ENCODE measurements at places on chromosomes 13 and 19.

GRCh38 chr19:38697197-38697596 lies 47.1 kb downstream of the CAPN12 start:
- no peak for DNase-seq

GRCh38 chr13:88866195-88866594 lies 1195.0 kb downstream of the SLITRK5 start:
- no peak for DNase-seq

DNA sequence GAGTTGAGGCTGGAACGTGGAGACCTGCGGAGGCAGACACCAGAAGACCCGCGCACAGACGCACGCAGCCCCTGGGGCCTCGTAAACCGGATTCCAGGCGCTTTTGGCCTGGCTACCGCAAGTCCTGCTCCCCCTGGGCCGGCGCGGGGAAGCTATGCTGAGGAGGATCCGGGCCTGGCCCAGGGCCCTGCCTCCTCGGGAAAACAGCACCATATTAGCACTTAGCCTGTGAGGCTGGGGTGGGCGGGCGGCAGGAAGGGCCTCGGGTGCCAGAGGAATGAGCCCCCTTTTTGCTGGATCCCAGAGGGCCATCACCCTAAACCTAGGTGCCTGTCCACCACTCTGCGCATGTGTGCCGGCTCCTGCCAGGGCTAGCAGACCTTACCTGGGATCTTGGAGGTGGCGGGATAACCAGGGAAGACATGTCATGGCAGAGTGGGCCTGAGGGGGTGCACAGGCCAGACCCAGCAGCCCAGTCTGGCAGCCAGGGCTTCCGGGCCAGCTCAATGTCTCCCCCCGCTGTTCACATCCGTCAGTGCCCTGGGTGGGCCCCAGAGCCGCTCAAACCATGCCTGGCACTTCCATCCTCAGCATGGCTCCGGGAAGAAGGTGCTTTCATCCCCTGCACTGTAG lies 7.3 kb downstream of the ELOF1 start:
- no peak for DNase-seq

GRCh38 chr13:93687261-93687660 lies 460.7 kb downstream of the GPC6 start:
- DNase-seq, result no peak

DNA sequence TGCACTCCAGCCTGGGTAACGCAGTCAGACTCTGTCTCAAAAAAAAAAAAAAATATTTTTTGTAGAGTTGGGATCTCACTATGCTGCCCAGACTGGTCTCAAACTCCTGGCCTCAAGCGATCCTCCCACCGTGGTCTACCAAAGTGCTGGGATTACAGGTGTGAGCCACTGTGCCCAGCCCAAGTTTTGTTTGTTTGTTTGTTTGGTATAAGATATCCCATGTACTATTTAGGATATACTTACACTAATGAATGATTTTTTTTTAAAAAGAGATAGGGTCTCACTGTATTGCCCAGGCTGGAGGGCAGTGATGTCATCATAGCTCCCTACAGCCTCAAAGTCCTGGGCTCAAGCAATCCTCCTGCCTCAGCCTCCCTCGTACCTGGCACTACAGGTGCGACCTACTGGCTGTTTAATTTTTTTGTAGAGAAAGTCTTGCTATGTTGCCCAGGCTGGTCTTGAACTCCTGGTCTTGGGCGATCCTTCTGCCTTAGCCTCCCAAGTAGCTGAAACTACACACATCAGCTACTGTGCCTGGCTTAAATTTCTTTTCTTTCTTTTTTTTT lies 24.0 kb downstream of the TLE6 start:
- no peak for DNase-seq

- DNase-seq, result no peak
Observed at GRCh38 chr13:102915393-102915930, 69.6 kb downstream of the ERCC5 start.

- DNase-seq, result no peak
Observed at GRCh38 chr13:113584870-113585671, 518 bp downstream of the TFDP1 start.

- no peak for DNase-seq
Observed at GRCh38 chr19:46958532-46958931, 61.1 kb upstream of the NPAS1 start.

DNA sequence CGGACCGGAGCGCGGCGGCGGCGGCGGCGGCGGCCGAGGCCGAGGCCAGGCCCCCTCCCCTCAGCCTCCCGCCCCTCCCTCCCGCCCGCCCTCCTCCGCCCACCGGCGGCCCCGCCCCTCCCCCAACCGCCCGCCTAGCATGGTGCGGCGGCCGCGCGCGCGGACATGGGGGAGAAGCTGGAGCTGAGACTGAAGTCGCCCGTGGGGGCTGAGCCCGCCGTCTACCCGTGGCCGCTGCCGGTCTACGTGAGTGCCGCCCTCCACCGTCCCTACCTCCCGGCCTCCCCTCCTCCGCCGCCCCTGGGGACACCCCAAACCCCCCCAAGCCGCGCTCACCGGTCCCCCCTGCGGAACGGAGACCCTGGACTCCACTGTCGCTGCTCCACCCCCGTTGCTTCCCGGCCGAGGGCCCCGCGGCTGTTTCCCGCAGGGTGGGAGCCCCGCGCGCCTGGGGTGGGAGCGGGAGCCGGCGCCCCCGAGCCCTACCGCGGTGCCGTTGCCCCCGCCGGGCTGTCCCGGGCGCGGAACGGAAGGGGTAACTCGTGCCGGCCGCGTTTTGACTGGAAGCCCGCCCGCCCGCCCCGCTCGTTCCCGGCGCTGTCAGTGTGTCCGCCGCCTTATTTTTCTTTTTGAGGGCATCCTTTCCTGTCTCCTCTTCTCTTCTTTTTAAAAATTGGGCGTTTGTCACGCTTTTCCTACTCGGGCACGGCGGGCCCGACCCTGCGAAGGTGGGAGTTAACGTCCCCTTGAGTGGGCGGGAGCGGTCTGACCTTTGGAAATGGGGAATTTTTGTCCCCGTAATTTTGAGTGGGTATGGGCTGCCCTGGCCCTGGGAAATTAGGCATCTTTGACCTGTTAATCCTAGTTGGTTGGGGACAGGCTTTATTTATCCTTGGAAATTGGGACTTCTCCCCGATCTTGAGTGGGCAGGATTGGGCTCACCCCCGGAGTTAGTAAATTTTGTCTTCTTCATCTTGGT lies 576 bp downstream of the DOT1L start:
- no peak for DNase-seq

GRCh38 chr19:16202320-16203255 lies 4.9 kb downstream of the AP1M1 start:
- DNase-seq, result no peak

DNA sequence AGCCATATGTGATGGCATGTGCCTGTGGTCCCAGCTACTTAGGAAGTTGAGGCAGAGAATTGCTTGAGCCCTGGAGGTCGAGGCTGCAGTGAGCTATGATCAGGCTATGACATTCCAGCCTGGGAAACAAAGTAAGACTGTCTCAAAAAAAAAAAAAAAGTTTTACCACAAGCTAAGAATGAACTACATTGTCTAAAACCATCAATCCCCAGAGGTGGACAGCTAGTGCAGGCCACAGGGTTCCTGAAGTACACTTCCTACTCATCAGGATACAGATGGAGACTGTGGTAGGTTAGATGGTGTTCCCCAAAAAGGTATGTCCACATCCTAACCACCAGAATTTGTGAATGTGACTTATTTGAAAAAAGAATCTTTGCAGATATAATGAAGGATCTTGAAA lies 63.5 kb upstream of the DOCK9 start:
- DNase-seq, result no peak

- no peak for DNase-seq
Observed at GRCh38 chr13:54366728-54367127, 1338.1 kb downstream of the OLFM4 start.

- DNase-seq, result no peak
Observed at GRCh38 chr19:11931051-11931450, 6.1 kb downstream of the ZNF700 start.

DNA sequence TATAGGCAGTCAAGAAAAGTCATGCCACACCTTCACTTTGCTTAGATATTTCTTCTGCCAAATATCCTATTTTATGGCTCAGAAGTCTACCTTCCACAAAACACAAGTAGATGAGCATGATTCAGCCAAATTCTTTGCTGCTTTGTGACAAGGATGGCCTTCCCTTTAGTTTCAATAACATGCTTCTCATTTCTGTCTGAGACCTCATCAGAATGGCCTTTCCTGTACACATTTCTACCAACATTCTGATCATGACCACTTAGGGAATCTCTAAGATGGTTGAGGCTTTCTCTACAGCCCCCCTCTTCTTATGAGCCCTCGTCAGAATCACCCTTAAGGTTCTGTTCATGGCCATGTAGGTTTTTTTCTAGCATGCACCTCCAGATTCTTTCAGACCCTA lies 96.2 kb downstream of the COL4A2 start:
- no peak for DNase-seq

DNA sequence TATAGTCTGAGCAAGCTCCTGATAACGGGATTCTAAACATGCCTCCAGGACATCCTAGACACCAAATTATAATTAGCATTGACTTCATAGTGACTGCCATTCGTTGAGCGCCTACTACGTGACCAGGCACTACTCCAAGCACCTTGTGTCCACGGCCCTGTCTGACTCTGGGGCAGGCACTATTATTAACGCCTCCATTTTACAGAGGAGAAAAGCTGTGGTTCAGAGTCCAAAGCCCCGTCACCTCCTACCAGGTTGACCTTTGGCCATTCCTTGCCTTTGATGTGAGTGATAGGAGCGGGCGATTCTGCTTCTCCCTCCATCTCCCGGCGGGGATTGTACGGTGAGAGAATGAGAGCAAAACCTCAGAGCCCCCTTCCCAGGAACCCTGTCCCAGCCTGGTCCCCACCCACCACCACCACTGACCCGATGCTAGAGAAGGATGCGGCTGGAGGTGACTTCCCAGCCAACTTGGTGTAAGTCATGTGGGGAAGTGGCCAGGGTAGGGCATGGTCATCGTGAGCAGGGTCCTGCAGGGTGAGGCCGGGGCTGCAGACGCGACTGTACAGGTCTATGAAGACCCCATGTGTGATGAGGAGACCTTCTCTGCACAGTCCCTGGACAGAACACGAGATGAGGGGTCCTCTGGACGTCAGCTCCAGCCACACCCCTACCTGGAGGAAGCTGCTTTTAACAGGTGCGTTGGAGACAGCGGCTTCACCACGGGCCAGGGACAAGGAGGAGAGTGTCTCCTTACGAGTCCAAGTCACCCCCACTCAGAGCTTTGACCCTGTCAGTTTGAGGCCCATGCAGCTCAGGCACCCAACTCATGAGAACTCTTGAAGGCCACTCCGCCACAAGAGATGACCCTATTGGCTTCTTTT lies at the start of gene IGSF23:
Gene IGSF23, plus strand, starts transcription at position 269 of the 884 bp plus-strand sequence. Its CDS starts 83 bp downstream, at position 352.
- DNase-seq, result no peak

DNA sequence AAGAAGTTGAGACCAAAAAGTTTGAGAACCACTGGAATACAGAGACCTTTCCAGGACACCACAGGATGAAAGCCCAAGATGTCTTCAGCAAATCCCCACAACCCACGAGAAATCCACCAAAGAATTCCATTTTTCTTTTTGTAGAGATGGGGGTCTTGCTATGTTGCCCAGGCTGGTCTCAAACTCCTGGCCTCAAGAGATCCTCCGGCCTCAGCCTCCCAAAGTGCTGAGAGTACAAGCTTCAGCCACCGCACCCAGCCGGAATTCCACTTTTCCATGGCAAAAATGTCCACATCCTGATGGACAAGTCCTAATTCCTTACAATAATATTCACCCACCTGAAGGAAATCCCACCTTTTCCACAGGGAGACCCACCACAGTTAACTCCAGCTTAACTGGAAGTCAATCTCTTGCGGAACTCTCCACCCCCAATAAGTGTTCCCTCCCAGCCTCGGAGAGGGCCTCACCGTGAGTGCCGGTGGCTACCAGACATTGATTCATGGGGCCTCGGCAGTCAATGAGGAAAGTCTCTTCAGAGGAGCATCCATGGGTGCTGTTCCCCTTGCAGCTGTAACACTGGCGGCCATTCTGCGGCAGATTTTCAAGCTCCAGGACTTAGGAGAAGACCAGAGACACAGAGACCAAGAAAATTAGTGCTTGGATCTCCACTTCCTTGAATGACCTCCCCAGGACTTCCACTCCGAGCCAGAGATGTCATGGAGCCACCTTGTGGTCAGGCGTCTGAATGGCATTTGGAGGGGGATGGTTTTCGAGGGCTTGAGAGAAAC lies 12.3 kb upstream of the CADM4 start:
- no peak for DNase-seq

DNA sequence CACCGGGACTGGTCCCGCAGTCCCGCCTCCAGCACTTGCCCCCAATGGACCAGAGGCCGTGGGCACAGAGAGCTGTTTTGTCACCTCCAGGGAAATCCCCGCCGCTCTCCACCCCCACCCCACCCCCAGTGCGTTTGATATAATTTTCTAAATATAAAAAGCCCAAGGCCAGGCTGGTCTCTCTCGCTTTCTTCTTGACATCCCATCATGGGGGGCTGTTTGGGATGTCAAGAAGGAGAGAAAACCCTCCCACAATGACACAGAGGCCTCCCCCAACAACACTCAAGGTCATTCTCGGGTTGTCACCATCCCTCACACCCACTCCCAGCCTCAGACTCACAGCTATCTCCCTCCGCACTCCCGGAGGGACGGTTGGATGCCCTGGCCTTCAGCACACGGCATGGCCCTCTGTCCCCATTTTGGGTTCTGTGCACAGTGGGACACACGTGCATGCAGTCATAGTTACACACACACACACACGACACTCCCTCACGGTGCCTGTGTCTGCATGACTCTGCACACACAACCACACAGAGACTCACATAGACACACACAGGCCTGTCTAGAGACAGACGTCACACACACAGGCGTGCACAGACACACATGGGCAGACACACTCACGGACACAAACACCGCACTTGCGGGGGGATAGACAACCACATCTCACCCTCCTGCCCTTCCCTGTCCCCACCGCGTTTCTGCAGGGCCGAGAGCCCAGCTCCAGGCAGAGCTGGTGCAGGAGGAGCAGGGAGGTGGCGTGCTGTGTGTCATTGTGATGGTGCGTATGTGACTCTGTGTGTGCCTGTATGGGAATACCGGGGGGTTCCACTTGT lies 4.8 kb upstream of the NFIC start:
- no peak for DNase-seq

DNA sequence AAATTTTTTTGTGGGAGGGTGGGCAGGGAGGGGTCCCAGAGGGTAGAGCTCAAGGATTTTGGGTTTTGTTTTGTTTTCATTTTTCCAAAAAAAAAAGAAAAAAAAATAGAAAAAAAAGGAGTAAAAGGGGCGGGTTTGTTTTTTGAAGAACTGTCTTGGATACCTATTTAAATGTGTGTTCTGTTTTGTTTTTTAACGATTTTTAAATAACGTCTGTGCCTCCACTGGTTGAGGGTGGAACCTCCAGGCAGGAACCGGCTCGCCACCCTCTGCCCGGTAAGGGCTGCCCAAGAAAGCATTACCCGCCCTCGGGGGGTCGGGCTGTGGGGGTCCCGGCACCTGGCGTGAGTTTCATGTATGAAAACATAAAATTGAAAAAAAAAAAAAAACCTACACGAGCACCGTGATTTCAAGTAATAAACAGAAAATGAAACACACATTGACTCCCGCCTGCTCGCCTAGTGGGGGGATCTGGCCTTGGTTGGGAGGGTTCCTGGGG lies 10.4 kb downstream of the MIDN start:
- no peak for DNase-seq

All from renal cortex interstitium (tissue), 15 donors.